ENCODE measurements at places on chromosomes 13 and 19. TPM values are rescaled to one million over a fixed set of nuclear protein-coding genes. Genes with fewer than 3 reads are reported as not detected.

Gene IL11
- not detected for polyA plus RNA-seq

Gene ZNF841
- polyA plus RNA-seq: 9.0 TPM

Gene CILP2
- polyA plus RNA-seq: 0.67 TPM

Gene CRLF1
- polyA plus RNA-seq: 9.9 TPM

Gene DACT3
- polyA plus RNA-seq: 17.3 TPM

Gene PSPN
- polyA plus RNA-seq: 0.90 TPM

Gene NTN5
- 5.3 TPM for polyA plus RNA-seq

Gene SULT2A1
- polyA plus RNA-seq: not detected

Gene HSD17B14
- 4.5 TPM for polyA plus RNA-seq

Gene LYPD3
- polyA plus RNA-seq: 0.34 TPM

Measured in muscle of back (tissue), 13 donors.